ENCODE measurements at places on chromosomes 1 and 21. TPM values are rescaled to one million over a fixed set of nuclear protein-coding genes. Genes with fewer than 3 reads are reported as not detected.

GRCh38 chr1:163120372-163120771, 51.2 kb downstream of the RGS4 start:
- DNase-seq: no peak

- DNase-seq: no peak
Observed at GRCh38 chr1:39205102-39205780, 746 bp downstream of the MACF1 start.

GRCh38 chr1:91997607-91998195, 32.1 kb upstream of the EPHX4 start:
- DNase-seq: peak; percentile 18

Gene ALX3
- total RNA-seq: not detected

Gene GJC2
- total RNA-seq: 2.6 TPM

Gene LHX8
- not detected for total RNA-seq

DNA sequence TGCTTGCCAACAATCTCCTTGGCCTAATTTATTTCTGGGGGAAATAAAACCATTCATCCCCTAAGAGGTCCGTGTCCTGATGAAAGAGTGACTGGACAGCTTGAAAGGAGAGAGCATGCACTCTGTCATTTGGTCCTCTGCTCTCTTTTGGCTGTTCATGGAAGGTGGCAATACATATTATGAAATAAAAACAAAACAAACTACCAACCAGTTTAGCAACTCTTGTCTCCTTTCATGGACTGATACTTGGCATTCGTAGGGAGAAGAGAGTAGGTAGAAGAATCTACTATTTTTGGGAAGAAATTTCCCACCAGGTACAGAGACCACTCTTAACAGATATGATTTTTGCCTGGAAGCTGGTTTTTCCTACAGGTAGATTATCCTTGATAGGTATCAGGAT, 746 bp upstream of the C1orf116 start:
- DNase-seq: no peak

Gene LGR6
- total RNA-seq: 0.47 TPM

Gene STYXL2
- total RNA-seq: not detected

DNA sequence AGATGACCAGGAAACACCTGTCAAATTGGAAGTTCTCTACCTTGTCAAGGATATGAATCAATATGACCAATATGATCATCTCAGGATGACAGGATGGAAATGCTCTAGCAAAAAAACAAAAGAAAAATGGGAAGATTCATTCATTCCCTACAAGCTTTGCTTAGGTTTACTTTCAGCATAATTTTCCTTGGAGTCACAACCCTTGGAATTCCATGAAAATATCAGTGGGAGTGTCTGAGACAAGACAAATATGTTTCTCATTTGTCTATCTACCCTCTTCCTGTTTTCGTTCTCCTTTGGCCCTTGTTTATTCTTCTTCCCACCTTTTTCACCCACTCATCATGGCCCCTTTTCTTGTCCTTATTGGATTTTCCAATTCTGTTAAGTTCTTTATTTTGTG, 50.6 kb downstream of the COLGALT2 start:
- DNase-seq: no peak

Gene NR1I3
- not detected for total RNA-seq

All from naive thymus-derived CD8-positive, alpha-beta T cell (primary cell).